ENCODE measurements at places on chromosomes 12 and 14.
A peak's percentile ranks its signal among the peaks of the same experiment; 100 is the strongest.

GRCh38 chr12:81297601-81298000, 219.7 kb downstream of the ACSS3 start:
- DNase-seq: peak; percentile 40

DNA sequence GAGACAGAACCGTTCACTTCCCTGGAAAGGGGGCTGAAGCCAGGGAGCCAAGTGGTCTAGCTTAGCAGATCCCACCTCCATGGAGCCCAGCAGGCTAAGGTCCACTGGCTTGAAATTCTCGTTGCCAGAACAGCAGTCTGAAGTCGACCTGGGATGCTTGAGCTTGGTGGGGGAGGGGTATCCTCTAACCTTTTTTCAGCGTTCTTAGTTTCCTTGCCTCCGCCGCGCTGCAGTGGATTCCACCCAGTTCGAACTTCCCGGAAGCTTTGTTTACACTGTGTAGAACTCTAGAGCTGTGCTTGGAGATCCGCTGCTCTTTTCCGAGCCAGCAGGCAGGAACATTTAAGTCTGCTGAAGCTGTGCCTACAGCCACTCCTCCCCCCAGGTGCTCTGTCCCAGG, 45.2 kb upstream of the FKBP4 start:
- no peak for DNase-seq

DNA sequence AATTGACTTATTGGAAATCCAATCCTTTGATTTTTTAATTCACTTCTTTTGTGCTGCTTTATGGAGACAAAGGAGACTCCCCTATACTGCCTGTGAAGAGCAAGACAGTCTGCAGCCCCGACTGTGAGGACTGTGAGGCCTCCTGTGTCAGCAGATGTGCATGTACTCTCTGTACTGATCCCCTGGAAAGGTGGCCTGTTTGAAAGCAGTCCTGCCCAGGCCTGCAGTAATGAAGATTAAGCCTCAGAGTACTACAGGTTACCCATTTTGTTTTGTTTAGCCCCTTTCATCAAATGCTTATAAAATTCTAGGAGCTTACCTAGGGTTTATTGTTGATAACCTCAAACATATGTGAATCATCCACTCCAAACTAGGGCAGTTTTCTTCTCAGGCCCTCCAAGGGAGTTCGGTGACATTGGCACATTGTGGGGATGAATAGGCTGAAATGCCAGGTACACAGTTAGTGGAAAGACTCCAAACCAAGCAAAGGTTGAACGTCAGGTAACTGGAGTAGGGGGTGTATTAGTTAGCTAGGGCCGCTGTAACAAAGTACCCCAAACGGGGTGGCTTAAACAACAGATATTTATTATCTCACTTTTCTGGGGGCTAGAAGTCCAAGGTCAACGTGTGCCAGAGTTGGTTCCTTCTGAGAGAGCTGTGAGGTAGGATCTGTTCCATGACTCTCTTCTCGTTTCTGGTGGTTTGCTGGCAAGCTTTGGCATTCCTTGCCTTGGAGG, 208.7 kb upstream of the BCL2L14 start:
- DNase-seq: no peak

- no peak for DNase-seq
Measured at GRCh38 chr12:67784831-67785230, 136.3 kb downstream of the DYRK2 start.

- DNase-seq: no peak
Measured at GRCh38 chr12:116126610-116127009, 150.9 kb downstream of the MED13L start.

DNA sequence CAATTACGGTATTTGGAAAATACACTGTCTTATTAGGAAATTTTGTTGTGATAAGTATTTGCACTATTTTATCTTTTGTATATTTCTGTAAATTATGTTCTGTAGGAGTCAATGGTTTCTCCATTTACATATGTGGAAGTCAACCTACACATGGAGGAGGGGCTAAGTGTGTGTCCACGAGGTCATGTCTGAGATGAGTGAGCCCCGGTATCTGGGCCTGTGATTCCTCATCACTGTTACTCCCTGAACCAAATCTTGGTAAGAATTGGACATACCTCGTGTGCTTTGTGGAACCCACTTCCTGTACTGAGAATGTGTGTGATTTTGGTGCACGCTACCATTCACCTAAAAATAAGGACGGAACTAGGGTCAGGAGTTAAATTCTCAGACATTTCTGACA, 1105.5 kb downstream of the TMEM121 start:
- DNase-seq: no peak

DNA sequence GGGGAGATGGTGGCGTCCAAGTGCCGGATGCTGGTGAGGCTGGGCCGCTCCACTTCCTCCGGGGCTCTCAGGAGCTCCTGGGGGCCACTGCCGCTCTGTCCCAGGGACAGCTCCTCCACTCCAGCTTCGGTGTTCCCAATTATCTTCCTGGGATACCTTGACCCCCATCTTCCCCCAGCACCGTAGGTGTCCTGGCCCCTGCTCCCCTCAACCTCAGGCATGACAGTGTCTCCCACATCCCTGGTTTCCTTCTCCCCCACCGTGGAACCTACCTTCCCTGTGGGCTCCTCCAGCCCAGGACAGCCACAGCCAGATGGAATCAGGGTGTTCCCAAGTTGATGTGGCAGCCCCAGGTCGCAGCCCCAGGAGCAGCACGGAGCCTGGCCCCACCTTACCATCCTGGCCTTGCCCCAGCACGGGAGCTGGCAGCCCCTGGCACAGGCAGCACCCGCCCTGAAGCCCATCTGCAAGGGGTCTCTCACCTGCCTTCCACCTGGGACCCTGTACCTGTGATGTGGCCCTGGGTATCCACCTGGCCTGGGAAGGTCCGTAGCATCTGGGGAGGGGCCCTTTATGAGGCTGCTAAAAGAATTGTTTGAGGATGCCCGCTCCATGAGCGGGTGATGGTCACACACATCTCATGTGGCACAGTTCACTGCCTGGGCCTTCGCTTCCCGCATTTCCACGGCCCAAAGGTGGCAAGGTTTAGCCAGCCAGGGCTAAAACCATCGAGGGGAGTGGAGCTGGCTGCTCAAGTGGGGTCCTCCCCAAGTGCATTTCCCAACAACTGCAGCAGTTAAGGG, 4.1 kb downstream of the TMEM121 start:
- no peak for DNase-seq

DNA sequence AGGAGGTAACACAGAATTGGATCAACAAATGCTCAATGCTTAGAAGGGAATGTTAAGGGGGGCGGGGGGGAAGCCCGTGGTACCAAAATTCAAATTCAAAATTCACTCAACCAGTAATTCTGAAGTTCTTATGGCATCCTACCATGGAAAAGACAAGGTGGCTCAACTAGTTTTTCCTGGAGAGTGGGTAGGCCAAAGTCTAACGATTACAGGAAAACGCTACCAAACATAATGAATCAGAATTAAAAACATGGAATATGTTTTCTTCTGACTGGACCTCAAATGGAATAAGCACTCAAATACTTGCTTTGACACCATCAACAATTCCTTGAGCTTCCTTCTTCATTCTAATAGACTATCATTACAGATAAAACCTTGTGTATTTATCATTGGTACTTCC, 2.3 kb downstream of the NACA start:
- DNase-seq: no peak

- no peak for DNase-seq
Measured at GRCh38 chr12:106317406-106318082, 15.0 kb downstream of the TCP11L2 start.

DNA sequence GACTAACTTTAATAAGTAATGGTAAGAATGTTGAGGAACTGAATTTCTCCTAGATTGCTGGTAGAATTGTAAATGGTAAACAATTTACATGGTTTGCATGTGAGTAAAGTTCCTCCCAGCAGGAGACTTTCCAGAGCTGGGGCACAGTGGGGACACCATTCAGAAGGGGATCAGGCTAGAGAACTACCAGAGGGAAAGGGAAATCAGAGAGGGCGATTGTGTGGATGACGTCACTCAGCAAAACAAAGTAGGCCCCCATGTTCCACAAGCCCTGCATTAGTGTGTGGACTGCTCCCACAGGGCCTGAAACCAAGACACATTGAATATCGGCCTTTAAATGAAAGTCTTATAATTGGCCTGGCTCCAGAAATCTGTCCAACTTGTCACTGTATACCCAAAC, 9.5 kb downstream of the RNASE11 start:
- DNase-seq: no peak

DNA sequence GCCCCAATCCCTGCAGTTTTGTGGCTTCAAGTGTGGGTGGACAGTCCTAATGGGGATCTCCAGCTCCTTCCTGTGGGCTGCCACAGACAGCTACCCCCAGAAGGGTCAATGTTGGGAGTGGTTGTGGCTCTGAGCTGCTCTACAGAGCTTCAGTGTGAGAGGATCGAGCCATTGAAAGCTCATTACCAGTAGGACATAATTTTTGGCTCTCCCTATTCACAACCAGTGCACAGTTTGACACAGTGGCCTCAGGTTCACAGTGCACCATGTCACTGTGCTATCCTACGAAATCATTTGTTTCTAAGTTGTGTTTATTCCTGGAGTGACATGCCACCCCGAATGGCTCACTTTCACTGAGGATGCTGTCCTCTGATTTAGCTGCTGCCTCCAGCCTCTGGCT, 22.8 kb downstream of the TMBIM6 start:
- no peak for DNase-seq

- no peak for DNase-seq
Measured at GRCh38 chr14:71589609-71590008, 342.6 kb upstream of the RGS6 start.

- peak; percentile 64 for DNase-seq
Measured at GRCh38 chr12:95446506-95446900, 27.4 kb upstream of the METAP2 start.

GRCh38 chr14:36320897-36321381, 502 bp upstream of the MBIP start:
- DNase-seq: no peak

DNA sequence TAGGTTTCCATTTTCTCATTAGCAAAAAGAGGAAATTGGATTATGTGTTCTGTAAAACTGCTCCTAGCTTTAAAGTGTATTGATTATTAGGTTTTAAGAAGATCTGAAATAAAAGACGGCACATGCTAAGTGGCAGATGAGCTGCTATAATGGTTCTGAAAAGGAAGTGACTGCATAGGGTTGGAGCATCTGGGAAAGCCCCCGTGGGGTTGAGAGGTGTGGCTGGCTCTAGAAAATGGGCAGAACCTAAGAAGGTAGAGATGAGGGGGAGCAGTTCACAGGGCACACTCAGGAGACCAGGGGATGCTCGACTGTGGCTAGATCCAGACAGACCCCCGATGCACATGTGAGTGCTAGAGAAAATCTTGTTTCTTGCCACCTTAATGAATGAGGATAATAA, 1.9 kb downstream of the IFNG-AS1 start:
- no peak for DNase-seq

DNA sequence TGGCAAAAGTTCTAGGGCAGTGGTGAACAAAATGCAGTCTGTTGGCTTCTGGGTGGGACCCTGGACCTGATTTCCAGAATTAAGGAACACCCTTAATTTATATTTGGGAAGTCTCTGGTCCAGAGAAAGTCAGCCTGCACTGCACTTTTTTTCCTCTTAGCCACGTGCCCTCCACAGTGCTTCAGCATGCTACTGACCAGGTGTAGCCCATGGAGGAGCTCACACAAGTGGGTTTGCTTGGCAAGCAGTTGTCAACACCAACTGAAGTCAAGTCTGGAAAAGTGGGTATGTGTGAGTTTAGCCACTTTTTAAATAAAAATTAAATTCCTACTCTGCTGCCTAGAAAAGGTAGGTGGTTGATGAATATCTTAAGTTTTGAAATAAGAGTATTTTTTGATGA, 111.3 kb downstream of the DAAM1 start:
- DNase-seq: no peak

- DNase-seq: no peak
Measured at GRCh38 chr12:92290886-92291285, 145.2 kb upstream of the BTG1 start.

GRCh38 chr14:74852922-74853530, 22.9 kb downstream of the PROX2 start:
- DNase-seq: no peak

DNA sequence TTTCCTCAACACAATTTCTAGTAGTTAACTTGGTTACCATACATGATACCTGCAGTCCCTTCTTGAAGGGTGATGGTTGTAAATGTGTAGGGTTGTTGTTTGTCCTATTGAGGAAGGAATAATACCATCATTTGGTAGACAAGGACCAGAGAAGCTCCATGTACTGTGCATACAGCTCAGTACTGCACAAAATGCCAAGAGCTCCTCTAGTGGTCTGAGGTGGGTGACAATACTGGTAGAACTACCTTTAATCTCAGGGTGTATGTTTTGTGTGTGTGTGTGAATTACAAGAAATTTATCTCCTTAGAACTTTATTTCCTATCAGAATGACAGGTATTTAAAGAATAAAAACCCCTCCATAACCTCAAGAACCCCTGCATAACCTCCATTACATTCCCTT, 575.3 kb downstream of the TMTC2 start:
- no peak for DNase-seq

DNA sequence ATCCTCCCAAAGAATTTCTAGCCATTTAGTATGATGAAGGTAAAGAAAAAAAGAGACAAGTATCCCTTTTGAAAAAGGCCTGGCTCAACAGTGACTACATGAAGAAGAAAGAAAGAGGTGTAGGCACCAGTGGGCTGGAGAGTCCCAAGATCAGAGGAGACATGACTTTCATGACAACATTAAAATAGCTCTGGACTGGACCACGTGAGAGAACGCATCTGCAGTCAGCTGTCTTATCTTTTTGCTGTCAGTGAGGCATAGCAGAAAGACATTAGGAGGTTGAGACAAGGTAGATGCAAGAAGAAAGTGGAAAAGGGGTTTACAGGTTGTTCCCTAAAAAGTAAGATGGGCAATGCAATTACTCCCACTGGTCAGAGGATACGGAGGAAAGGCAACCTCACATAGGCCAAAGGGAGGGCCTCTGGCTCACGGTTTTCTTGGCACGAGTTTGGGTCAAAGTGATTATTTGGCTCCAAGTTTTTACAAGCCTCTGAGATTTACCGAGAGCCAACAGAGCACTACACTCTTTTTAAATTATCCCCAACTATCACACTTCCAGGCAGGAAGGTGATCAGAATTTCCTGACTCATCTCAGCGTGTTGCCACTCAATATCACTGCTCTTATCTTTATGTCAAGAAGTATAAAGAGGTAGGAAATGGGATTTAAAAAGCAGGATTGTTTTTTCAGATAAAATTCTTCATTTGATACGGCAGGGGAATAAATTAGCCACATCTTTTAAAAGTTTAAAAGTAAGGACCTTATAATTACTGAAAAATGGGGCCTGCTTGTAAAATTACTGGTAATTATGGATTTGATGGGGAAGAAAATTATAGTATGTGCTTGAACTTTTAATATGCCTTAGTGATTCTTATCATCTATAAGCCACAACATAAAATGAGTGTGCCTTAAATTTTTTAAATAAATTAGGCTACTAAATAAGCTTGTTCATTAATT, 29.2 kb downstream of the TMTC1 start:
- DNase-seq: no peak
